CD4-positive, alpha-beta memory T cell (primary cell): ENCODE measurements at places on chromosomes 1 and 21. TPM values are rescaled to one million over a fixed set of nuclear protein-coding genes. Genes with fewer than 3 reads are reported as not detected.

- H3K4me3 ChIP-seq, result no peak overlapping the region
- no peaks in the 10 kb centered on the region for H3K27me3 ChIP-seq
- no peaks in the 10 kb centered on the region for H3K36me3 ChIP-seq
- DNase-seq, result no peak
- peaks cover 12% of the 10 kb centered on the region for H3K4me1 ChIP-seq
Observed at GRCh38 chr1:209657918-209658317, 5.7 kb upstream of the LAMB3 start.

DNA sequence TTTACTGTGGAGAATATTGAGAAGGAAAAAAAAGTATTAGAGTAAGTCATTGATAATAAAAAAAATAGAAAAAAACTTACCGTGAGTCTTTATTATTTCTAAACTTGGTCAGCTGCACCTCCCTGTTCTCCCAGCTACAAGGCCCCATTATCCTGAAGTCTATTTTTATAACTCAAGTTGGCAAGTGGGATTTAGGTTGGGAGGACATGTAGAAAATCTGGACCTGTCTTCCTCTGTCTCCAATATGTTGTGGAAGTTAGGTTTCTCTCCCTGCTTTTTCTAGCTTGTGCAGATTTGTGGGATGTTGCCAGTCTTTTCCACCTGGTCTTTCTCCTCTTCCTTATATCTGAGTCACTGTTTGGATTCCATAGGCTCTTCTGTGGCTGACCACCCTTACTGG, 361.4 kb downstream of the HLX start:
- no peaks in the 10 kb centered on the region for H3K4me1 ChIP-seq
- no peak overlapping the region for H3K27ac ChIP-seq
- no peak for DNase-seq
- H3K27me3 ChIP-seq, result no peaks in the 10 kb centered on the region
- no peak overlapping the region for H3K4me3 ChIP-seq

GRCh38 chr1:230274254-230274653, 151.9 kb downstream of the PGBD5 start:
- H3K36me3 ChIP-seq, result peaks cover 10% of the 10 kb centered on the region
- no peak overlapping the region for H3K4me3 ChIP-seq
- DNase-seq, result no peak
- H3K27ac ChIP-seq, result no peak overlapping the region
- H3K4me1 ChIP-seq, result peaks cover 15% of the 10 kb centered on the region

Gene BSND
- total RNA-seq, result not detected
